Right cardiac atrium (tissue), 5 donors: ENCODE measurements at places on chromosomes 11 and 22. TPM values are rescaled to one million over a fixed set of nuclear protein-coding genes. Genes with fewer than 3 reads are reported as not detected.

- no peak for DNase-seq
These were observed 31.9 kb upstream of the FAM181B start for GRCh38 chr11:82765466-82766034.

DNA sequence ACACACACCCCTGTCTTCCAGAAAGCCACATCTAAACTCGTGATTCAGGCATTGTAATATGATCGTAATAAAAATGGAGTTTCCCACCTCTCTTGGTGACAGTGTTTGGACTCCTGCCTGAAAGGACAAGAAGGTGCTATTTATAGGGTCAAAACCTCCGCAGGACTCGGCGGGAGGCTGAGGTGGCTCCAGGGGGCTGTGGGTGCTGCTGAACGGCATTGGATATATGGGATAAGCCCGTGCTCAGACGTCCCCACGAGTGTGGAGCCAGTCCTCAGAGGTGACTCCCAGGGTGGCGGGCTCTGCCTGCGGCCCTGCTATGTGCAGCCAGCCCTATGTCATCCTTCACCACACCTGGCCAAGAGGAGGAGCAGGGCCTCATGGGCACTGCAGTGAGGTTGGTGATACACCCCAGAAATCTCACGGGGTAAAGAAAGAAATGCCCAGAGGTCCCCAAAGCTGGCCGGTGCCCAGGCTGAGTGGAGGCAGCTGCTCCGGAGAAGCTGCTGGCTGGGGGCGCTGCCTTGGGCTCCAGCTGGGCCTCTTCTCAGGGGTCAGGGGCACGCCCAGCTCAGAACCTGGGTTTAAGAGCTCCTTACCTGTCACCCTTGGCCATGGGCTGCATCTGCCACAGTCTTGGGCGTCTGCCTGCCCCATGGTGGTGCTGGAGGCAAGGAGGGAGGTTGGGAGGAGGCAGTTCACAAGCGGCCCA lies 5.1 kb upstream of the OSBPL5 start:
- peak; percentile 49 for DNase-seq

Gene OLFML1
- 6.9 TPM for polyA plus RNA-seq

DNA sequence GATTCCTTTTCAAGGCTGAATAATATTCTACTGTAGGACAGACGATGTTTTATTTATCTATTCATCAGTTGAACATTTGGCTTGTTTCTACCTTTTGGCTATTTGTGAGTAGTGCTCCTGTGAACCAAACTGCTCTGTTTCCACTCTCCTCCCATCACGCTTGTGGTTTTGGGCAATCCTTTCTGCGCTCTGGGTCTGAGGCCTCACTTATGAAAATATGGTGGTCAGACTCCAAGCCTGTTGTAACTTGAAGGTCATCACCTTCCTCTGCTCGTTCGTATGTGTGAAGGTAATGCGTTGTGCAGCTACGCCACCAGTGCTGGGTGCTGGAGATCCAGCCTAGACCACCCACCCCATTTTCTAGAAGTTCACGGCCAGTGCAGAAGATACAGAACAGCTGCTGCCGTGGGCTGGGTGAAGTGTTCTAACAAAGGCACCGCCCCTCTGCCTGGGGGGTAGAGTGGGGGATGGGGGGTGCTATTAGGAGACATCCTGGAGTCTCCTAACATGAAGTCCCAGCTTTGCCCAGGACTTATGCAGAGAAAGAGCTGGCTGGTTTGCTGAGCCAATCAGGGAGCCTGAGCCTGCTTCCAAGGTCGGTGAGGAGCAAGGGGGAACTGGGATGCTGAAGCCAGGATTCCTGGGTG lies 21.0 kb downstream of the PTPN5 start:
- no peak for DNase-seq
